CD4-positive, alpha-beta T cell treated with Interleukin-12 subunit alpha and Interleukin-12 subunit beta, for 1 hour (primary cell): ENCODE measurements at places on chromosomes 2 and 18.

DNA sequence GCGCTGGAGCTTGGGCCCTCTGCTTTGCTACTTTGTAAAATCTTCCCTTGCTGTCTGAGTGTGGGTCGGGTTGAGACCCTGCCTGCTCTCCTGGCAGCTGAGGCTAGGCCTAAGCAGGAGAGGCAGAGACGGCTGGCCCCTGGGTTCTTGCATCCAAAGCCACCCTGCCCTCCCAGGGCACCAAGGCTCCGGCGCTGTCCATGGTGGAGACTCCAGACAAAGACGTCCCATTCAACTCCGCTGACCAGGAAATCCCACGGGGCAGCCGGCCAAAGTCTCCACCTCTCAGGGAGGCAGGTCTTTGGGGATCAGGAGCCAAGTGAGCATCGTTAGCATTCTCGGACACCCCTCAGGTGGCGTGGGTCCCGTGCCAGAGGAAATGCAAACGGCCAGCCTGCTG lies 2.6 kb upstream of the PRLH start:
- no peak for DNase-seq

DNA sequence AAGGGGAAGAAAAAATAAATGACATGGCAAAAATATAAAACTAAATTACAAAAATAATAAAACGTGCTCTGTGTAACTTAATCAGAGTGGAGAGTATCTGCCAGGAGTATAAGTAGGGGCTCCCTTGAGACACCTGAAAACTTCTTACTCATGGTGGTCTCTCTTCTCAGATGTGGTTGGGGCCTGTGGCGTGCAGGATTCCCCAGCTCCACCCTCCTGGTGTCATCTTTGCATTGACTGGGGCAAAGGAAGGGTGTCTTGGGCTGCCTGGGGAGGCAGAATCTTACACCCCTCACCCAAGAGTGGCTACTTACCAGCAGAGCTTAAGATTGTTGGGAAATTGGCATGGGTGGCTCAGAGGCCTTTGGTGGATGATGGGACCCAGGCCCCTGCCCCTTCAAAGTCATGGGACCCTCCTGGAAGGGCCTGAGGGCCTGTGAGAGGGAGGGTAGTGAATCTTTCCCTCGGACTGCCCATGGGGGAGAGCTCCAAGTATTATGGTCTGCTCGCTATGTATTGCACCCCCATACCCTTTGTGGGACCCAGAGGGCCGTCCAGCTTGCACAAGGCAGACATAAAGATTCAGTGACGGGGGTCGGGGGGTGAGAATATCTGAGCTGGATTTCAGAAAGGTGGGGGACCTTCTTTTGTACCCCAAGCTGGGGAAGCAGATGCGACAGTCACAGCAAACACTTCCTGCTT lies 6.9 kb upstream of the TRAF3IP1 start:
- no peak for DNase-seq

DNA sequence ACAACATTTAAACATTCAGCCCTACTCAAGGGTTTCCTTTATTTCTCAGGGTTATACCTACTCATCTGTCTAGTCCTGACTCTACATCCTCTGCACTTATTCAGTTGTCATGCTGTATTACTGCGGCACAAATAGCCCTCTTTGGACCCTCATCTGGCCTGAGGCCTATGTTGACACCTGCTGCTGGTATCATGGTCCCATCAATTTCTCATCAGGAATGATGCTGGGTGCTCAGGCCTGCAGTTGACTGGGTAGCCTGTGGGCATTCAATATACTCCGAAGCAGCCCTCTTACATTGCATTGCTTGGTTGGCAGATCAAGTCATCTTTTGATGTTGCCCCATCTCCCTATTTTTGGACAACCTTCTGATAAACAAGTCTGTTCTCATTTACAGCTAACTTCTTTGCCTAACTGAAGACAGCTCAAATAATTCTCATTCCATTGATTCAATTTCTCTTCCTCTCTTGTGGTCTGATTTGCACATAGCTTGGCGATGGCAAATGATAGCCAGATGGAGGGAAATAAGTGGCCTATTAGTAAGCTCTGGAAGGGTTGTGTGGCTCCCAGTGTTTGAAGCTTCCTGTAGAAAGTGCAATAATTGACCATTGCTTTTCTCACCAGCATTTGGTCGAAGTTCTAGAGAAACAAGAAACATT lies 19.1 kb upstream of the MC4R start:
- DNase-seq = no peak

- no peak for DNase-seq
These were observed 49.7 kb downstream of the TNS1 start for GRCh38 chr2:217953011-217953481.

- no peak for DNase-seq
These were observed 19.8 kb downstream of the USP40 start for GRCh38 chr2:233546774-233547173.

DNA sequence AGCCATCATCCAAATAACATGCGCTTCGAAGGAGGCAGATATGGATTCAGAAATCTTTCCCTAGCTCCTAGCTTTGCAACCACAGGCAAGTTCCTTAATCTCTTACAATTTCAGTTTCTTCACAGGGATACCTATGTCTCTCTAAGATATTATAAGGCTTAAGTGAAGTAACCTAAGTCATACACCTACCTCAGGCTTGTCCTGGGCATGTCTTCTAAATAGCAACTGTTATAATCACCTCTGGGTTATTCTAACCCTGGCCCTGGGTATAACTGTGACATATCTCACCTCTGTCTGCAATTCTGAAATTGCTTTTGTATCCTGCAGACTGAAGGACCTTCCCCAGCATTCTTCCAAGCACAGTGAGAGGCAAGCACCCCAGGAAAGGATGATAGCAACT lies 8.3 kb upstream of the TBC1D8 start:
- no peak for DNase-seq

- no peak for DNase-seq
These were observed 79.5 kb upstream of the CTDP1 start for GRCh38 chr18:79600141-79600540.

GRCh38 chr2:190781604-190782198 lies 98.9 kb upstream of the GLS start:
- peak; percentile 60 for DNase-seq

DNA sequence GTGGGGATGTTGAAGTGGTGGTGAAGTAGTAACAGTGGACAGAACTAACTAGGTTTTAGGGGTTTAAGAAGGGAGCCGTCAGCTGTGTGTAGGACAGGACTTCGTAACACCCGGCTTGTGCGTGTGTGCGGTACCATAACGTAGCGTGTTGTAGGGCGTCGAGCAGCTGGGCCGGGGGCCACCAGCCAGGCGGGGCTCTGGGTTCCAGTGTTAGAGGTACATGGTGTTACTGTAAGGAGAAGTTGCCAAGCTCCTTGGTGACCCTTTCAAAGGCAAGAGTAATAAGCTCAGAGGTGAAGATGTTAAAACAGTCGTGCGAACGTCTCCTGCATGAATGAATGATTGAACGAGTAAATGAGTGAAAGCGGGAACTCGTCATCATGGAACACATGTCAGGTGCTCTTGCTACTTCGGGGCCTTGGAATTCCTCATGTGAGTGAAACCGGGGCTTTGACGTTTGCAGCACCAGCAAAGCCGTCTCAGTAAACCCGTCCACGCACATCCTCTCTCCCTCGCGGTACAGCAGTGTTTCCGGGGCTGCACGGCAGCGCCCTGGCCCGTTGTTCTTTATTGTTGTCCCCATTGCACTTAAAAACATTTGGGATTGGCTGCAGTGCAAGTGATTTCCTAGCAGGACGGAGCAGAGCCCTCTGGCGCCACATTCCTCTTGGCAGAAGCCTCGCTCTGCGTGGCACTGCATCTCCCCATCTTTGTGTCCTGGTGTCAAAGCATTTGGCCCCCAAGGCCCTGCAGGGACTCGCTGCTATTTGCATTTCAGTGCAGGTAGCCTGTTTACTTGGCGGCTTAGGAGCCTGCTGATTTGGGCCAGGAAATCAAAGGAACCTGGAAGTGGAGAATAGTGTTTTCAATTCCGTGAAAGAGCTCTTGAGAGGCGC lies 115.0 kb downstream of the GBX2 start:
- DNase-seq = no peak

DNA sequence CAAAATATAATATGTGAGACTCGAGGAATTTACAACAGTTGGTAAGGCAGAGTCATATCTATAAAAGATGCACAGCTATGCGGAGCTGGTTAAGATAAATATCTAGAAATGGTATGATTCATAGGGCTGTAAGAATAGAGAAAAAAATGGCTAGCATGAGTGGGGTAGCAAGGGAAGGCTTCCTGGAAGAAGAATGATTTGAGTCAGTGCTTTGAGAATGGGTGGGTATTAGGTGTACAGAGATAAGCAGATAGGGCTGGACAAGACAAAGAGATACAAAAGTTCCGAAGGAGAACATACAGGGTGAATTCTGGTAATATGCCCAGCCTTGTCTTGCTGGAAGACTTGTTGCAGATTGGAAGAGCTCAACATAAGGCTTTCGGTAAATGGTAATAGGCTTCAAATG lies 291.5 kb upstream of the CCDC68 start:
- DNase-seq = no peak

DNA sequence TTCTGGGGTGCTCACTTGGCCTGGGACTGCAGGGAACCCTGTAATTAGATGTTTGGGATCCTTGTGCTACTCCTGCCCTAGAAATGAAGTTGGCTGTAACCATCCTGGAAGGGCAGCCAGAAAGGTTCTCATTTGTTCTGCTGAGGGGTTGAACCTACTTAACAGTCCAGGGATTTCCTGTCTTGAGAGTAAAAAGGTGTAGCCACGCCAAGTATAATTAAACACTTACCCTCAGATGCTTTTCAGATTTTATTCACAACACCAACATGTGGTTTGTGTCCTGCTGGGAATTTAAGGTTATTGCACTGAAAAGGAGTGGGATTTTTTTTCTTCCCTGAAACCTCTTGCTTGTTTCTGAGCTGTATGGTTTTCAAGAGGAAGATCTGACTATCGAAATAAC lies 222.4 kb upstream of the APCDD1 start:
- no peak for DNase-seq

DNA sequence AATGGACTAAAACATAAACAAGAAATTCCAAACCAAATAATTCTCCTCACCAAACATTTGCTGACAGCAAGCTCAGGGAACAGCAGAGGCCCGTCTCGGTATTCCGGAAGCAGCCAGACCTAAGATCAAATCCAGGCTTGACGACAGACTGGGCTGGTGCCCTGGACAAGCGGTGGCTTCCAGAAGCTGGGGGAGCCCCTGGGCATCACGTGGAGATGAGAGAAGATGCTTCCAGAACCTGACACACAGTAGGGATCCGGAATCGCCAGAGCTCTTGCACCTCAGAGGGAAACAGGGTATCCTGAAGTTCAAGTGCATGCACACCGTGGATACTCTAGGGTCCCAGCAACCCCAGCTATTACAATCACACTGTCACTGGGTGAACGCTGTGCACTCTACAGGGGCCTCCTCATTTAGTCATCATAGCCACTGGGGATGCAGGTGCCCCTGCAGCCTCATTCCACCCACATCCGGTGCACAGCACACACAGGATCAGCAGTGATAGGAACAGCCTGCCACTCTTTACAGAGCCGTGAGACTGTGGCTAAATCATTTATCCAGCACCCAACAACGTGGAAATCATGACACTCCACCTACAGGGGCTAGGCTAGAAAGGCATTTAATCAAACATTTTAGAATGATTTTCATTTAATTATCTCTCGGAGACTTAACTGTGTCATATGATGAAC lies 102.6 kb downstream of the HDAC4 start:
- DNase-seq = peak; percentile 77

GRCh38 chr2:10006236-10007161 lies 36.9 kb upstream of the KLF11 start:
- DNase-seq = no peak

- DNase-seq = no peak
These were observed 20.7 kb downstream of the OTOF start for GRCh38 chr2:26457251-26457666.

DNA sequence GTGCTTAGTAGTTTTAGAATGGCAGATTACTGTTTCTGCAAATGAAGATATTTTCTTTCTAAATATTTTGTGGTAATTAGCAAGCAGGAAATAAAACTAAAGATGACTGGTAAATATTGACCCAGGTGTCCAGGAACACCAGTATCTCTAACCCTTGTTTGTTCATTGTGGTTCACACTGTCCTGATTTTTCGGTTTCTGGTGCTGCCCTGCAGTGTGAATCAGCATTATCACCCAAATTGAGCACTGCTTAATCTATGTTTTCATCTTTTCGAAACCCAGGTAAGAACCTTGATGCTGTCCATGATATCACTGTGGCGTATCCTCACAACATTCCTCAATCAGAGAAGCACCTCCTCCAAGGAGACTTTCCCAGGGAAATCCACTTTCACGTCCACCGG lies 167.4 kb downstream of the CAPN13 start:
- no peak for DNase-seq

- DNase-seq = no peak
These were observed 20.6 kb downstream of the ERMN start for GRCh38 chr2:157304811-157305722.

GRCh38 chr2:39546937-39547336 lies 109.9 kb upstream of the MAP4K3 start:
- DNase-seq = no peak

DNA sequence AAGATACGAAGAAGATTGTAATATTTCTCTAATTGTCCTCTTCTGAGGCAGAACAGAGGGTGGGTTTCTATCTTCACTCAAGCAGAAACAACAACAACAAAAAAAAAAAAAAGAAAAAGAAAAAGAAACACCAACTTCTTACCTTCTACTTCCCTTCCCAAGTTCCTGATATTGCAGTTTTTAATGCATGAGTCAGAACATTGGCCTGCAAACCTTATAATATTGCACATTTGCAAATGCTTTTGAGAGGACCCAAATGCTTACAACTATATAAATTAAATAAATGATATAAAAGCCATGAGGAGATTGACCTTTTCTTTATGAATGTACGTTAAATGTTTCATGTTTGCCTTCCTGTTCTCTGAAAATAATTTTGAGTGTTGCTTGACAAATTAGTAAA lies 37.3 kb downstream of the PAX3 start:
- DNase-seq = no peak

DNA sequence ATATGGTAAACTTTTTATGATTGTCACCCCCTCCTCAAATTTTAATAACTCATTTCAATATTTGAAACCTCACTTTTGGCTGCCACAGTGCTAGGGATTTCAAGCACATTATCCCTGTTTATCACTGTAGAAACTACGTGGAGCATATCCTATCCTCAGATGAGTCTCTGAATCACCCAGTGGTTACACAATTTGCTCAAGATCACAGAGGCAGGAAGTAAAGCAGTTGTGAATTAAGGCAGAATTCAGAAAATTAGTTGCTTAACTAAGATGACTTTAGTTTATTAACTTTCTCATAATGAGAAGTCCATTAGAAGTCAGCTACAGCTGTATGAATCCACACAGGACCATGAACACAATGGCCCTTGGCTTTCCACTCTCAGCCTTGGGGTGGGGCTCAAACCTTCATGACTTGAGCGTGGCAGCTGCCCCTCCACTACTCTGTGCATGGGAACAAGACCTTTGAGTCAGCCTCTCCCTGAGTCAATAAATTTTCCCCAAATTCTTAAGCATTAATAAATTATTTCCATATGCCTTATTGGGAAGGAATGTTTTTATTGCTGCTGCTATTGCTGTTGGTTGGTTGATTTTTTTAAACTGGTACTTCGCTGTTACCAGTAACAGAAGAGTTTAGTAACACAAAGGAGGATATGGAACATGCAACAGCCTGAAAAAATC lies 369.0 kb downstream of the CBLN2 start:
- no peak for DNase-seq
